ENCODE measurements at places on chromosomes 16 and 17.

- no peak for DNase-seq
These were observed 109.0 kb upstream of the CACNG5 start for GRCh38 chr17:66725956-66726355.

- no peak for DNase-seq
These were observed 165.7 kb downstream of the CMIP start for GRCh38 chr16:81610144-81610842.

DNA sequence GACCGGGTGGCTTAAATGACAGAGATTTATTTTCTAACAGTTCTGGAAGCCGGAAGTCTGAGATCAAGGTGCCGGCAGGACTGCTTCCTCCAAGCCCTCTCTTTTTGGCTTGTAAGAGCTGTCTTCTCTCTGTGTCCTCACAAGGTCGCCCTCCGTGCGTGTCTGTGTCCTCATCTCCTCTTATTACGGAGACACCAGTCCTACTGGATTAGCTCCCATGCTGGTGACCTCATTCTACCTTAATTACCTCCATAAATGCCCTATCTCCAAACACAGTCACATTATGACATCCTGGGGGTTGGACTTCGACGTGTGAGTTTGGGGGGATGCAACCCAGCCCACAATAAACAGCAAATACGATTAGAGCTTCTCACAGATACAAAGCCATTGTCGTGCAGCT is 161.5 kb downstream of the FOXL1 start:
- DNase-seq: no peak

GRCh38 chr17:7026471-7027115 is 3.7 kb downstream of the BCL6B start:
- DNase-seq: no peak

DNA sequence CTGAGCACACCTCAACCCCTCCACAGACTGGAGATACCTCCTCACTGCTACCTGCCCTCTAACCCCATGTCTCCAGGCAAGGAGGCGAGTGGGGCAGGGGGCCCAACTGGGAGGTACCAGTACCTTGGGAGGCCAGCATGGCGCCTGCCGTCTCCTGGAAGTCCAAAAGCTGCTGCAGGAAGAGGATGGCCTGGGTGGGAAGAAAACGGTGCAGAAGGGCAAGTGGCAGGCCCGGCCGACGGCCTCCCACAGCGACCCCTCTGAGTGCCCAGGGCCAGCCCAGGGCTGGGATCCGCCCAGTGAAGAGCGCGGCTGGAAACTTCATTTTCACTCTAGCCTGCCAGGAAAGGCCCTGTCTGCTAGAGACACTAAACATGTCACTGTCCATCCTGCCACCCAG is 8.5 kb downstream of the ZACN start:
- DNase-seq: no peak

Measured in stimulated activated CD8-positive, alpha-beta memory T cell treated with anti-CD3 and anti-CD28 coated beads, Interleukin-4, amount 100 ng/mL, for 1 hour (primary cell).